DMS79 (cell line): ENCODE measurements at places on chromosomes 13 and 19.

DNA sequence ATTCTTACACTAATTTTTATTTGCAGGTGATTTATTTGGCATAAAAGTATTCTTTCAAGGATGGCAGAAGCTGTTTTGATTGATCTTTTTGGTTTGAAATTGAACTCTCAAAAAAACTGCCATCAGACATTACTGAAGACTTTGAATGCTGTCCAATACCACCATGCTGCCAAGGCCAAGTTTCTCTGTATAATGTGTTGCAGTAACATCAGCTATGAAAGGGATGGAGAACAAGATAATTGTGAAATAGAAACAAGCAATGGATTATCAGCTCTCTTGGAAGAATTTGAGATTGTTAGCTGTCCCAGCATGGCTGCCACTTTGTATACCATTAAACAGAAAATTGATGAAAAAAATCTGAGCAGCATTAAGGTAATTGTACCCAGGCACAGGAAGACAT is 1.2 kb downstream of the LACC1 start:
- DNase-seq: no peak

DNA sequence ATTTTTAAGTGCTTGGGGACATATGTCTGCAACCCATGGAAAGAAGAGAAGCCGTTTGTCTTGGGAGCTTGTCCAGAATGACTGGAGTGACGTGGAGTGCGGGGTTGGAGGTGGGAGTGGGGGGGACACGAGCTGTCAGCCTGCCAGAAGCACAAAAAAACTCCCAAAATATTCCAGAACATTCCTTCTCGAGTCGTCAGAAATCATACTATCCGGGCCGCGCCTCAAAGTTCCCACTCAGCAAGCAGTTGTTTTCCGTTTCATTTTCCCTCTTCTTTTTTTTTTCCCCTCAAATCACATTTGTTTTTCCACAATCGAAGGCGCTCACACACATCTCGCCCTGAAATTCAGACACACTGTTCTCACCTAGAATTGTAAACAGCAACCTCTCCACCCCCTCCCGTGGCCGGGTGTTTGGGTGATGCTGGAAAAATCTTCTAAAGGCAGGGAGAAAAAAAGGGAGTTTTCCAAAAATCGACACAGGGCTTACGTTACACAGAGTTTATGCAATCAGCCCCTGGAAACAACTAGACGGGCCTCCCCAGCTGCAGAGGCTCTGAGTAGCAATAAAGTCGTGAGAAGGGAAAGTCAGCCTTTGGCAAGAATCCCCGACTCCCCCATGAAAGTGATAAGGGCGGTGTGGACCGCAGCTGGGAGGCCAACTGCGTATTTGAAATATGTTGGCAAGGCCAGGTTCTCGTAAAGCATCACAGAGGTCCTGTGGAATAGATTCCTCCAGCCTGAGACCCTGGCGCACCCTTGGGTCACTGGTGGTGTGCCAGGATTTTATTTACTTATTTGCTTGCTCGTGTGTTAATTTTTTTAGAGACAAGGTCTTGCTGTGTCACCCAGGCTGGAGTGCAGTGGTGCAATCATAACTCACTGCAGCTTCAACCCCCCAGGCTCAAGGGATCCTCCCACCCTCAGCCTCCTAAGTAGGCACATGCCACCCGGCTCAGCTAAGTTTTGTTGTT is 31.2 kb upstream of the KLF2 start:
- no peak for DNase-seq

- no peak for DNase-seq
Measured at GRCh38 chr19:10852098-10852800, 4.0 kb downstream of the C19orf38 start.

GRCh38 chr19:46629546-46630025 is 4.7 kb upstream of the PTGIR start:
- DNase-seq: no peak

DNA sequence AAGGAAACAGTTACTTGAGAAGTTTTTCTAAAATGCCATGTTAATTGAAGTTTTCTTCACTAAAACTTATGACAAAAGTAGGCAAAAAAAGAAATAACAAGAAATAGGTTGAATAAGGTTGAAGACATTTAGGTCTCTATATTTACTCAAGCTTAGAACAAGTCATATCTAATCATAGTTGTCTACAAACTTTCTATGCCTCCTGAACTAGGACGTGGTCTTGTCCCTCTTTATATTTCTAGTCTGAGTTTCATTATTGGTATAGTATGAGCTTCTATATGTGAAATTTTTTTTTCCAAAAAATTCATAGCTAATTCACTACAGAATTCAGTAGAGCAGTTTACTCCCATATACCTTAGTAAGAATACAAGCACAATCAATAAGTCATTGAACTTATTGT is 836.4 kb downstream of the SLITRK6 start:
- DNase-seq: no peak

DNA sequence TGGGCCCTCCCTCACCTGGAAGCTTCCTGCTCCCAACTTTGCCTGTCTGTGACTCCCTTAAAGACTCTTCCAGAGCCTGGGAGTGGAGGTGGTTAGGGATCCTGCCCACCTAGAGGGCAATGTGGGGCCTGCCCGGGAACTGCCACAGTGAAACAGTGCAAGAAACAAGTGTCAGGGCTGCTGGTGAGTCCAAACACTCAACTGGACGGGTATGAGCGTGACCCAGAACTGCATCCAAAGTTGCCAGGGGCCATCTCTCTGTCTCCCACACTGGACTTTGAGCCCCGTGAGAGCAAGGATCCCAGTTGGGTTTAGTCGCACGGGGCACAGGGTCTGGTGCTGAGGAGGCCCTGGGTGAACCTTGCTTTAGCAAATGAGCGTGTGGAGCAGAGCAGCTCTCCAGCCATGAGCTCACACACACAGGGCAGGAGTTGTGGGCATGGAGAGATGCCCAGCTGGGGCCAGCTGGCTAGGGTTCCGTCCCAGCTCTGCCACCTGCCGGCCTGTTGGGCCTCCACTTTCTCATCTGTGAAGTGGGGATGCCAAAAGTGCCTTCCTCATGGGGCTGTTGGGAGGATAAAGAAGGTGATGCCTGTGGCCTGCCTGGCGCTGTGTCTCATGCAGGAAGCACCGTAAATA is 2.8 kb upstream of the NUMBL start:
- no peak for DNase-seq

GRCh38 chr13:77470986-77471385 is 64.5 kb upstream of the SCEL start:
- no peak for DNase-seq

DNA sequence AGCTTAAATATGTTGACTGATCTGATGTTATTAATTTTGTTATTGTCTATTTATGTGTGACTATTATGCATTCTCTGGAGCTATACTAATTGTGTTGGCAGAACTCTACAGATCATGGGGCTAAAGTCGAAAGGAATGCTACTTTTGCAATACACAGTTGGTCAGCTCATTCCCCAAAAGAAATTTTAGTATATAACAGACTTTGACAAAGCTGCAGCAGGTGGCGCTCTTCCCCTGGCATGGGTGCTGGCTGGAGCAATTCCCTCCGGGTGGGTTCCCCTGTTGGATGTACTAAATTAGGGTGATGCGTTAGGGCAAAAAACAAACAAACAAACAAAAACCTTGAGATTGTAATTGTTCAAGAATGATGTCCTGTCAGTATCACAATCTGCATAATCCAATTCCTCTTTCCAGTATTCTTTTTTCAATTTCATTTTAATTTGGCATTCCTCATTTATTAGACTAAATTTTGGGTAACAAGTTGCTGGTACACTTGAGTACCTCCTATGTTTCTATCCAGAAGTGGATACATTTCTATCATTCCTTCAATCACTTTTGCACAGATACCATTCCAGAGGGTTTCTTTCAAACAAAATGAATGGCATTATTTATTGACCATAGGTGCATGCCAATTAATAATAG is 322.8 kb upstream of the EDNRB start:
- no peak for DNase-seq

- DNase-seq: no peak
Measured at GRCh38 chr13:66087269-66087710, 1142.8 kb downstream of the PCDH9 start.

GRCh38 chr19:8684001-8684902 is 14.3 kb downstream of the ACTL9 start:
- no peak for DNase-seq

DNA sequence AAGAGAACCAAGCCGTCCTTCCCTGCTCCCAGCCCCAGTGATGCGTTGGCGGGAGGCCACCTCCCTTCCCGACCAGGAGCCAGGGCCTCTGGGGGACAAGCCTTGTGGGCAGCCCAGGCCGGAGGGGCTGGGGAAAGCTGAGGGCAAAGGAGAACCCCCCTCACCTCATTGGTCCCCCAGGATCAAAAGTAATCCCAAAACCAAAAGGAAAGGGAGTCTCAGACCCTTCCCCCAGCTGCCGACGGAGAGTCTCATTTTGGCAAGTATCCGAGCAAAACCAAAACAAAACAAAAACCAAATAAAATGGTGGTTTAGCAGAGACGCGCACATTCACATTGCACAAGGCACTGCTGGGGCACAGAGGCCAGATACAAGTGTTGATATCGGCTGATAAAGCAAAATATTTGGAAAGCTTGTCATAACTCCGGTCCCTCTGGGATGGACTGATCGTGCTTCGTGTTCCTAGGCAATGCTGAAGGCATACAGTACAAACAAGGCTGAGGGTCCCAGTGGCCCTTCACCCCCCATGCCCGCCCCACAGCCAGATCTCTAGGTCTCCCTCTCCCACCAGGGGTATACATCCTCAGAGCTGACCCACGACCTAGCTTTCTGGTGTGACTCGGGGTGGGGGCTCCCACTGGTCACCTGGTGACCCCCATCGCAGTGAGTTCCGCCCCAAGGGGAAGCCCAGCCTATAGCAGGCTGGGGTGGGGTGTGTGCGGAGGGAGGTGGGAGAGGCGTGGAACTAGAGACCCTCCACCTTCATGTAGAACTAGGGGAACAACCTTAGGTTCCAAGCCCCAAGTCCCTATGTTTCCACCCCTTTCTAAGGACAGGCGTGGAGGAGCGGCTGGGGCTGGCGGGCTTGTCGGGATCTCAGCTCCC is 2.1 kb downstream of the CEBPA start:
- no peak for DNase-seq

DNA sequence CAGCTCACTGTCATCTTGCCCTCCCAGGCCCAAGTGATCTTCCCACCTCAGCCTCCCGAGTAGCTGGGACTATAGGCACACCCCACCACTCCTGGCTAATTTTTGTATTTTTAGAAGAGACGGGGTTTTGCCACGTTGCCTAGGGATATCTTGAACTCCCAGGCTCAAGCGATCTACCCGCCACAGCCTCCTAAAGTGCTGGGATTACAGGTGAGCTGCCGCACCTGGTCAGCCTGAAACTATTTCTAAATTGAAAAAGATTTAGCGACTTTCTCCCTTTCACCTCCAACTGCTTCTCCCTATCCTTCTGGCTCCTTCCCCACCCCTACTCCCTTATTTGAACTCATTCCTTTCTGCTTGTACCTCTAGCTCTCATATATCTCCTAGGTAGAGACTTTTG is 19.8 kb upstream of the NAA16 start:
- no peak for DNase-seq

DNA sequence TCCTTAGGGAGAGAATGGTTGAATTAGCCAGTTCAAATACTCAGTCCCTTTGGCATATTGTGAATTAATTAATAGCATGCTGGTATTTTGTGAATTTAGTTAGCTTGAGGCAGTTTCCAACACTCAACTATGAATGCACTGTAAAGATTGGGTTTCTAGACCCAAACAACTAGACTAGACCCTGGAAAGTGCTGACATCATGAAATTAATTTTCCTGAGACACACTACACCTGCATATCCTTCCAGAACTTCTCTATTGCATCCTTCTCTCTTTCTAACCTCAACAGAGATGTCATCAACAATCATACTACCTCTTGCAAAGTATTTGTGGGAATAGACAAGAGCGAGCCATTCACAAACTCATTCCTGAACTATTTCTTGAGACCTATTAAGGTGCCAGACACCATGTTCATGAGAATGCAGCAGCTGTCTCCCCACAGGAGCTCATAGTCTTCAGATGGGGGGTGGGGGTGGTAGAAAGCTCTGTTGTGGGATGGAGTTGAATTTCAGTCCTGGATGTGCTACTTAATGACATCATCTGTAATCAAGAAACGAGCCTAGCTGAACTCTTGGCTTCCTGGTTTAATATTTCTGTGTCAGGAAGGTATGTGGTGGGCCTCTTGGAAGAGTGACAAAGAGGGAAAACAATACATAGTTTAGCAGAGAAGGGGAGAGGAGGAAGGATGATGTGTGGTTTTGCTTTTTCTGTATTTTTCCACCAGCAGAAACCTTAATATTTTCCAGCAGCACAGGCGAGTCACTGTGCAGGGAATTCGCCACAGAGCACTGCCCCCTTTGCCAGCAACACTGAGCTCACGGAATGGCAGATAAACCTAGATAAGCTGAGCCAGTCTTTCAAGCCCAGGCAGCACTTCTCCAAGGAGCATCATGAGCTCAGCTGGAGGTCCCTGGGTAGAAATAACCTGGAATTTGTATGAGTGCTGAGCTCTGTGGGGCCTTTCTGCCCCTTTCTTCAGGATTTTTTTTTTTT is 53.1 kb upstream of the CYSLTR2 start:
- no peak for DNase-seq

GRCh38 chr13:44395976-44396694 is 22.5 kb downstream of the SERP2 start:
- DNase-seq: no peak

GRCh38 chr19:17681505-17682125 is 6.5 kb downstream of the UNC13A start:
- no peak for DNase-seq

DNA sequence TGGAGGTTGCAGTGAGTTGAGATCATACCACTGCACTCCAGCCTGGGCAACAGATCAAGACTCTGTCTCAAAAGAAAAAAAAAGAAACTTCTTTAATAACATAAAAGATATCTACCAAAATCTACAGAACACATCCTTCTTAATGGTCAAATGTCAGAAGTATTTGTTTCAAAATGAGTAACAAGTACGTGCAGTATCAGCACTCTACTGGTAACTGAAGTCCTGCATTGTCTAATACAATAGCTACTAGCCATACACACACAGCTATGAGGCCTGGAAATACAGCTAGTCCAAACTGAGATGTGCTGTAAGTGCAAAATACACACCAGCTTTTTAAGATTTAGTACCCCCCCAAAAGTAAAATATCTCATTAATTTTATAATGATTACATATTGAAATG is 88.1 kb downstream of the TSC22D1 start:
- no peak for DNase-seq

DNA sequence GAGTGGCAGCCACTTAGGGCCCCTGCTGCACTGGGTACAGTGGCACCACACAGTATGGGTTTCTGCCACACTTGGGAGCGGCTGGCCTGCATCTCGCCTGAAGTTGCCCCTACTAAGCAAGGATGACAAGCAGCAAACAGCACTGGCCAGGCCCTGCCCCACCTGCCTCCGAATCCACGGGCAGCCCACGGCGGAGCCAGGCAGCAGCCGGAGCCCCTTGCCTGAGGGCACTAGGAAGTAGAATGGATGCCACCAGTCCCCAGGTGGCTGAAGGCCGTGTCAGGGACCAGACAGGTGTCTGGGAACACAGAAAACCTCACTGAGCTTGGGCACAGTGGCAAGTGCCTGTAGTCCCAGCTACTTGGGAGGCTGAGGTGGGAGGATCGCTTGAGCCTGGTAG is 19.4 kb downstream of the MLLT1 start:
- DNase-seq: no peak

DNA sequence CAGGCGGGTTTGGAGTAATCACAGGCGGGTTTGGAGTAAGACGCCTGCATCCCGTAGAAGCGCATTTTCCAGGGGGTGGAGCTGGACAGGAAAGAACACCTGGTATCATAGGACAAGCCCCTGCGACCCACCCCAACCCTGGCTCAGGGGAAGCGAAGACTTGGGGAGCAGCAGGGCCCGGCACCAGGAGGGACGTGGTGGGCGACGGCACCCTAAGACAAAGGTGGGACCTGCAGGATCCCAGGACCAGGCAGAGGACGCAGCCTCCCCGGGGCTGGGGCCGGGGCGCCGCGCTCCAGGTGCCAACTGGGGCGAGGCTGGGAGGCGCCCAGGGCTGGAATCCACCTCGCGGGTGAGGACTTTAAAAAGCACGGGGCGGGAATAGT is 520 bp downstream of the ZNF600 start:
- no peak for DNase-seq
